IPS-NIHi11 (cell line): ENCODE measurements at places on chromosomes 5 and 9.

- no peak for DNase-seq
Observed at GRCh38 chr5:138663009-138663408, 87.8 kb upstream of the HSPA9 start.

GRCh38 chr5:109373932-109374331 lies 35.8 kb downstream of the PJA2 start:
- no peak for DNase-seq

- DNase-seq: no peak
Observed at GRCh38 chr9:19640014-19640413, 148.8 kb downstream of the SLC24A2 start.

DNA sequence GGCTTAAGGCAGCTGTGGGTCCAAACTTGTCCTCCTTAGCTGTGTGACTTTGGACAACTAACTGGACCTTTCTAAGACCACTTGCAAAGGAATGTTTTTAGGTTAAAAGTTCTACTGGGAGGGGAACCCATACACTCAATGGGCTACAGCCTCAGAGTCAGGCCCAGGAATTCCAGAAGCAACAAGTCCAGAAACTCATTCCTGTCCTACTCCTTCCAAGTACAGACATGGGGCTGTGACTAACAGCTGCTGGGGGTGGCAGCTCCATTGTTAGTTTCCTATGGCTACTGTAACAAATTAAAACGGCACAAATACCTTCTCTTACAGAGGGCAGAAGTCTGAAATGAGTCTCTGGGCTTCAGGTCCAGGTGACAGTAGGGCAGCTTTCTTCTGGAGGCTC lies 12.4 kb upstream of the AKNA start:
- no peak for DNase-seq

DNA sequence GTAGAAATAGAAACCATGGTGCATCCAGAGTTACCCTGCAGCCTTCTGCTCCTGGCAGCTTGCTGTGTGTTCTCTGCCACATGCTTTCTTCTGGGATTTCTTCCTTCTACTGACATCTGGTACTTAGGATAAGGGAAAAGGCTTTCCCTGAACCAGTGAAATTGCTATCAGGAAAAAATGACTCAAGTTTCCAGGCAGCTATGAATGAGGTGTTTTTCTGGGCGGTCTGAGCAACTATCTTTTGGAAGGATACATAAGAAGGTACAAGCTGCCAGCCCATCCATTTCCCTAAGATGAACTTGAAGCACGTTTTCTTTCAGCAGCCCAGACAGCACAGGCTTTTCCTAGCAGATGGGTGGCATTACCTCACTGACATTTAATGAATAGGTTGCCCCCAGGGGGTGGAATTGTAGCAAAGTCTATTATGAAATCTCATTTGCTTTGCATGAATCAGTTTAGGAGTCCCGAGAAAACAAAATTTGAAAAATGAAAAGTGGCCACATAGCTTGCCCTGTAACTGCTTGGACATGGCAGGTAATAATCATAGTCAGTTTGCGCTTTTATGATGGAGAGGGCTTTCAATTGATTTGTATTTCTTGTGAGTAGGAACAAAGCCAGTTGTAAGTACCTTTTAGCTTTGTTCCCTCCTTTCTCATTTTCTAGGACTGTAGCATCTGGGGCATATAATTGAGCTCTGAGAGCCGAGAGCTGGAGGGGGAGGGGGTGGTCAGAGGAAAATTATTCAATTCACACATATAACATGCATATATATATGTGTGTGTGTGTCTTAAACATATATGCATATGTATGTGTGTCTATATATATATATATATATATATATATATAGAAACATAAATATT lies 108.5 kb downstream of the C9orf152 start:
- no peak for DNase-seq

DNA sequence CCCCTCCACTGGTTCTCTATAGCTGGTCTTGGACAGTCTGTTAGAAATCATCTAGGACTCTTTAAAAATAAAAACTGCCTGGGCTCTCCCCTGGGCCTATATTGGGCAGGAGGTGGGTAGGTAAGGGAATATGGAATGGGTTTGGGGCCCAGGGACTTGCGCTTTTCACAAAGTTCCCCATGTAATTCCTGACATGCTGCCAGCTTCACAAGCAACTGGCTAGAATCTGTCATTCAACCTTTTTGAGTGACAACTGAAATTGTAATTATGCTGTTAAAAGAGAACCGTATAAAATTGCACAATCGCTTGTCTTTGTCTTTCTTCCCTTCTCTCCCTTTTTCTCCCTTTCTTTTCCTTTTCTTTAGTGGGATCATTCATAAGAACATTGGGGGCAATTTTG lies 603.1 kb downstream of the EBF1 start:
- DNase-seq: no peak

DNA sequence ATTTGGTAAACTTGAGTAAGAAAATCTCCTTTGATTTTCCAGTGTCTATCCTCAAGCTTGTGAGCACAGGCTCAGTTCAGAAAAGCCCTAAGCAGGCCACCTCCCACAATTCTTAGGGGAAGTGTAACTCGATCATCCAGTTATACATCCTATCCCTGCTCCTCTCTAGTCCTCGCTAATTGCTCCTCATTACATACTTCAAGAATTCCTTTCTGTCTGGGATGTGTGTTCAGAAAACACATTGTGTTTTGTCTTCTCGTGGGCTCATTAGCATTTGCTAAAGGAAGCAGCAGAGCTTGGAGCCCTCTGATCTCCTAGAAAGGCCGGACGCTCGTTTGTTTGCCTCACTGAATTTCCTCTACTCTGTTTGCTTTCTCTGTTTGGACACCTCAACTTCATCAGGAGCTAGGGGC lies 268.2 kb upstream of the RFX3 start:
- DNase-seq: peak; percentile 55

DNA sequence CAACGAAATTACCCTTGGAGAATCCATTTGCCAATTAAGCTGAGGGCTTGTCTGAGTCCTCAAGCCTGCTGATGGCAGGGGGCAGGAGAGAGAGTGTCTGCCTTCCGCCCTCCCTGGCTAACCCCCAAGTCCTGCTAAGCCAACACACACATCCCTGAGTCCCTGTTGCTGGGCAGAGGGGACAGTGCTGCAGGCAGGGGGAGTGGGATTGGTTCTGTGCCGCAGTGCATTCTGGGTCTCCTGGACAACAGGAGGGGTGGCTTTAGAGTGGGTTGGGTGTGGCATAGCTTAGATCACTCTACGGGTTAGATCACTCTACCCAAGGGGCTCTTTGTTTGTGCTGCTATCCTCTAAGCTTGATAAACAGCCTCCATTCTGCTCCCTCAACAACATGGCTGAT lies 427.7 kb downstream of the CDK5RAP2 start:
- peak; percentile 78 for DNase-seq

DNA sequence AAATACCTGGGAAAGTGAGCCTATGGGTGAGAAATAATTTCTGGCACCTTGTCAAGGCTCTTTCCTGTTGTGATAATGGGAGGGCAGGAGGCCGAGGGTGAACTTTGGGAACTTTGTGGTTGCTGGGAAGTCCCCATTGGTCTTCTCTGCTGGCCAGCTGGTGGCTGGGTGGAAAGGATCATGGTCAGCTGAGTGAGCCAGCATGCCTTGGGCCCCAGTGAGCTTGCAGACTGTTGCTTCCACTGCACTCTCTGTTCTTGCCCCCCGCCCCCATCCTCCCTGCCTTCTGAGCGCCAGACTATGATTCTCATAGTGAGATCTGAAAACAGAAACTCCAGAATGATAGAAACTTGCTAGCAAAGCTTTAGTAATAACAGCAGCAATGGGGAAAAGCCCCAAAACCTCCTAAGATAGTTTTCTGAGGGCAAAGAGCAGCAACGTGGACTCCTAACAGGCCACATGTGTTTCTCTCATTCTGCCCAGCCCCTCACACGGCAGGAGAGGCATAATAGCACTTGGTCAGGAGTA lies 139.2 kb upstream of the SMARCA2 start:
- no peak for DNase-seq

- no peak for DNase-seq
Observed at GRCh38 chr9:12469084-12469483, 224.1 kb upstream of the TYRP1 start.

GRCh38 chr5:170221327-170221741 lies 11.5 kb upstream of the C5orf58 start:
- no peak for DNase-seq

GRCh38 chr9:130490981-130491380 lies 46.2 kb downstream of the ASS1 start:
- no peak for DNase-seq

GRCh38 chr5:133705331-133705730 lies 93.0 kb upstream of the FSTL4 start:
- no peak for DNase-seq

GRCh38 chr9:133973791-133974630 lies 18.1 kb downstream of the VAV2 start:
- DNase-seq: no peak

GRCh38 chr9:127498298-127498697 lies 47.0 kb downstream of the LRSAM1 start:
- no peak for DNase-seq

DNA sequence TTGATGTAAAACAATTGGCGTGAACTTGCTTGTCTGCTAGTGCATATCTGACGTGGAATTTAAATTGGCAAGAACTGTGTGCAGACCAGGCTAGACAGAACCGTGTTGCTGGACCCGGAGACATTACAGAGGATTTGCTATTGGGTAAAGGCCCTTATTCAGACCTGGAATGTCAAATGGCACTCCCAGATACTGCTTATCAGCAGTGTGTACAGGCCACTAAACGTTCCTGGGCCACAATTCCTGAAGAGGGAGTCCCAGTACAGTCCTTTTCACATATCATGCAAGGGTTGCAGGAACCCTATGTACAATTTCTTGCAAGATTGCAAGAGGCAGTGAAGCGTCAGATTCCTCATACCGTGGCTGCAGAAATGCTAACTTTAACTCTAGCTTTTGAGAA lies 13.5 kb upstream of the MCCC2 start:
- no peak for DNase-seq

GRCh38 chr5:179138568-179138925 lies 78.4 kb downstream of the ZNF354C start:
- DNase-seq: no peak

GRCh38 chr9:6714176-6714575 lies 43.6 kb upstream of the KDM4C start:
- DNase-seq: no peak

DNA sequence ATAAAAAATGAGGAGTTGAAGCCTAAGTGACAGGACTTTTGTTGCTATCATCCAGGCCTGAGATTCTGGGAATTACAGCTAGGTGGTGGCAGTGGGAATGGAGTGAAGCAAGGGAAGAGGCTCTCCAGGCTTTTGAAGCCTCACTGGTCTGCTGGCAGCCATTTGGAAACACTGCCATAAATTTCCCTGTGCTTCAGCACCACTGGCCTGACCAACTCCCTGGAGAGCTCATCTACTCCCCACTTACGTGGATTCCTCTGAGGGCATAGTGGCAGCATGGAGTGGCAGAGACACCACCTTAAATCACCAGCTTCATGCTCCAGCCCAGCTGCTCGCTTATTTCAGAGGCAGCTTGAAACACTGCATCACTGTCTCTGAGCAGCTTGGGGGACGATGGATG lies 518.2 kb downstream of the TLR4 start:
- peak; percentile 38 for DNase-seq

DNA sequence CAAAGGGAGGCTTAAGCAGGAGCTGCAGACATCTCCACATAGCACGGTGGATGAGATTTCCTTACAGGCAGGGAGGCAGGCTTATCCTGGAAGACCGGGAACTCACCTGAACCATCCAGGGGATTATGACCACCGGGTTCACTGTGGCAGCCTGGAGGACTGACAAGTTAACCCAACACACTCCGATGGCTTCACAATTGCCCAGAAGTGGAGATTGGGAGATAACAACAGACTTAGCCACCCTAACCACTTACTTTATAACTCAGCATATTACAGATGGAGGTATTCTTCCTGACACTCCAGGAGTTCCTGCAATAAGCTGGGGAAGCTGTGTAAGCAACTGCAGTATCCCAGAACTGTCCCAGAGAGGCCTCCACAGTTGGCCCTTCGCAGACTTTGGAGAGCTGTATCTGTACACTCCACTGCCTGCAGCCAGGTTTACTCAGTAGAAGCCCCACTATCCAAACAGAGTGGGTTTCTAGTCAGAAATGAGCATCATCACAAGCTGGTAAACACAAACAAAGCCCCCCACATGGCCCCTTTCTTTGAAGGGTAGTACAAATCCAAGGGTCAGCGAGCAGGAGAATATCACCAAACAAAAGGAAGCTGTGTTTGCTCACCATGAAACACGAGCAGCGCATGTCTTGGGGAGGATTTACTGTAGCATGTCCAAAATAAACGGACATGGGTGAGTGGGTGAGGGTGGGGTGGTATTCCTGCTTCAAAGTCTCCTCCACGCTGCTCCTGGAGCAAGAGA lies 462.2 kb downstream of the RASEF start:
- no peak for DNase-seq

DNA sequence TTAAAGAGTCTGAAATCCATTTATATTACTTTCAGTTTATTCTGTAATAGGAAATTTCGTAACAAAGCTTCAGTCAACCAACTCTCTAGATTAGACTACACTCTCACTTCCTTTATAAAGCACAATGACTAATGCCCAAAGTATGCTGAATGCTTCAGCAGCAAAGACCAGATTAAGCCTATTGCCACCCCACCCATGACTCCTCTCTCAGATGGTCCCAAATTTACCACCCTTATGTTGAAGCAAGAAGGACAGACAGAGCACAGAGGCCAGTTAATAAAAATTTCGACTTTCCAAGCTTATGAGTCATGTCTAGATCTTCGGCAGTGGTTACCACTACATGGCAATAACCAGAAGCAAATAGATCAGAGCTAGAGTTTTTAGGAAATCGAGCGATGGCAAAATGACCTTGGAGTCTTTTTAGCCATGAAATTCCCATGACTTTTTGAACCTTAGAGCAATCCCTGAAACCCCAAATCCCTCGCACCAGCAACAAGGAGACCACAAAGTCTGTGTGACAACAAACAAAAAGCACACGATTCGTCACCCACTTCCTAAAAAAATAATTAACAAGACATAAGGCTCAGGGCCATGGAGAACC lies 287.8 kb upstream of the RASA1 start:
- peak; percentile 8 for DNase-seq

- DNase-seq: no peak
Observed at GRCh38 chr9:114612272-114612923, 1.3 kb downstream of the TMEM268 start.

- peak; percentile 76 for DNase-seq
Observed at GRCh38 chr9:133726401-133727276, 11.5 kb downstream of the SARDH start.

DNA sequence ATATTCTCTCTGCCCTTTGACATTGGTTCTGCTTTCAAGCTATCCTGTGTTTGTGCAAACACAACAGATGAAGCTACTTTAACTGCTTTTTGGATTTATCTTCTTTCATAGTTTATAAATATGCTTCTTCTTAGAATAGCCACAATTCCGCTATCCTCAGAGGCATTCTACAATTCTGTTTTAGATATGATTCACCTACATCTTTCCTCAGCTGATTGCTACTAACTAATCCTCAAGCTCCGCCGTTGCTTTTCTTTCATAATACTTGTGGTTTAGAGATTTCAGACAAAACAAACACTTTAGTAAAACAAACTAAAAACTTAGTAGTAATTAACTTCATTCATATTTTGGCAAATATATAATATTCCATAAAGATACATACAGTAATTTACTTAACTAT lies 52.5 kb downstream of the ECPAS start:
- DNase-seq: no peak
